Activated T-cell treated with anti-CD3 and anti-CD28 coated beads, Interleukin-2, amount 50 U/mL, for 4 hours (primary cell): ENCODE measurements at places on chromosomes 3 and 15.

- DNase-seq = no peak
Measured at GRCh38 chr15:57943171-57943570, 122.3 kb downstream of the ALDH1A2 start.

- DNase-seq = peak; percentile 36
Measured at GRCh38 chr3:189355481-189356201, 183.9 kb downstream of the TPRG1 start.

GRCh38 chr3:167198949-167199600 lies 181.0 kb downstream of the ZBBX start:
- DNase-seq = no peak

GRCh38 chr3:52218454-52218853 lies 7.0 kb downstream of the TLR9 start:
- DNase-seq = no peak

- no peak for DNase-seq
Measured at GRCh38 chr3:194621947-194622346, 11.3 kb downstream of the TMEM44 start.

DNA sequence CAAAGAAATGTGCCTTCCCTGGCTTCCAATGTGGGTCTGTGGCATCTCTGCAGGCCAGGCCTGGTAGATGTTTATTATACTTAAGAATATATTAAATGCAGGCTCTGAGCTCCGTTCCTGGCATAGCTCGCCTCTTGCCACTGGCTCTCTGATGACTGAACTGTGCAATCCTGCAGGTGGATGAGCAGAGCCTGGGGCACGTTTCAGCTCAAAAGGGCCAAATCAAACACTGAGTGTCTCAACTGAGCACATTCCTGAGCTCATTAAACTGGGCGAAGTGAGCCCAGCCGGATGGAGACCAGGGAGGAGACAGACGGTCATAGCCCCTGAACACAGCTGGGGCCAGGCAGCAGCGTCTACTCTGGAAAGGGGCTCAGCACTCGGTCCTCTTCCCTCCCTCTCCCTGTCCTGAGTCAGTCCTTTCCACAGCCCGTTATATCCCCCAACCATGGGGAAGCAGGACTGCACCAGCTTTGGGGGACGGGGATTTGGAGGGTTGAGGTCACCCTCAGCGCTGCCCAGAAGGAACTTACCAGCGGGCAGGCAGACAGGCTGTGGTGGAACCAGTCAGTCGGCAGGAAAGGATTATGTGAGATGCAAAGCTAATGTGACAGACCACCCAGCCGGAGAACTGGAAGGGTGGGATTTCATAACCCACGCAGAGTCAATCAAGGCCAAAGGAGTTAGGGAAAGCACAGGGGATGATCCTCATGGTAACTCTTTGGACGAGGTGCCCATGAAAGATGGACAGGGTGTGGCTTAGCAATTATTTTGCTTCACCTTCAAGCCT lies 77.4 kb upstream of the ANKRD34C start:
- no peak for DNase-seq

DNA sequence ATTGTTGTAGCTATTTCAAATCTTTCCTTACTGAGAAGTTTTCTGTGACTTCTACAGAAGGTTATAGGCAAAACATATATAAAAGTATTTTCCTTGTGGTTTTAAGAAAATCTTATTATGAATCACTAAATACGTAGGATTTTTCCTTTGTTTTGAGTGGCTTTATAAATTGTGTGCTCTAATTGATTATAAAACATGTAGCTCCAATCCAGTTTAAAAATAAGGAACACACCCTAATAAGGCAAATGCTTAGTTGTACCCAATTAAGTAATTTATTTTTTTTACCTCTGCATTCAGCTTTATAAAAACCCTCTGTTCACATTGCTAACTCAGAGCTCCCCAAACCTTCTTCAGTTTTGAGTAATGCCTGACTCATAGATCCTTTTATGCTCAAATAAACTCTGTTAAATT lies 408.0 kb downstream of the NAALADL2 start:
- no peak for DNase-seq

GRCh38 chr3:108822123-108822897 lies at the start of gene TRAT1:
TRAT1 (plus strand) TSS chr3:108822786; CDS start chr3:108822928, 142 bp downstream.
- DNase-seq = no peak

- DNase-seq = no peak
Measured at GRCh38 chr3:31285833-31286486, 246.8 kb upstream of the STT3B start.

DNA sequence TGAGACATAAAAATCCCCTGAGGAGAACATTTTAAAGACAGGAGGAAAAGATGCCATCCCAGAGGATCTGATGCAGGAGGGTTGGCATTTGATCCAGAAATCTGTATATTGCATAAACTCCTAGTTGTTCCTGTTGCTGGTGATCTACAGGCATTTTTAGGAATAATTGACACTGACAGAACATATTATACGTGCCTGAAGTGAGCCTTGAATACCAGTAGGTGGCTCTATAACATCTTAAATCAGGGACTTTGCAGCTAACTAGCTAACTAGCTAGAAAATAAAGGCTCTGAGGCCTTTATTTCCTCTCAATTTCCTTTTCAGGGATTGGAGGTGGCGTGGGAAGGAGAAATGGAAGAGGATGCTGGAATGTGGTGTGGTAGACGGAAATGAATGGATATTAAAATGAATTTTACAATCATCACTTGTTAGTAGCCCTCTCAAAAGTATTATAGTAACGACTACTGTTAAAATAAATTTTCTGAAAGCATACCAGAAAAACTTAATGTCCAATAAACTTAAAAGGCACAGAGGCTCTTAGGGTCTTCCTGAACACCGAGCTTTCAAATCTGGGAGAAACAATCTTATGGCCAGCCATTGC lies 73.8 kb upstream of the ZBED2 start:
- no peak for DNase-seq

- DNase-seq = no peak
Measured at GRCh38 chr3:105747696-105748095, 121.1 kb downstream of the CBLB start.

DNA sequence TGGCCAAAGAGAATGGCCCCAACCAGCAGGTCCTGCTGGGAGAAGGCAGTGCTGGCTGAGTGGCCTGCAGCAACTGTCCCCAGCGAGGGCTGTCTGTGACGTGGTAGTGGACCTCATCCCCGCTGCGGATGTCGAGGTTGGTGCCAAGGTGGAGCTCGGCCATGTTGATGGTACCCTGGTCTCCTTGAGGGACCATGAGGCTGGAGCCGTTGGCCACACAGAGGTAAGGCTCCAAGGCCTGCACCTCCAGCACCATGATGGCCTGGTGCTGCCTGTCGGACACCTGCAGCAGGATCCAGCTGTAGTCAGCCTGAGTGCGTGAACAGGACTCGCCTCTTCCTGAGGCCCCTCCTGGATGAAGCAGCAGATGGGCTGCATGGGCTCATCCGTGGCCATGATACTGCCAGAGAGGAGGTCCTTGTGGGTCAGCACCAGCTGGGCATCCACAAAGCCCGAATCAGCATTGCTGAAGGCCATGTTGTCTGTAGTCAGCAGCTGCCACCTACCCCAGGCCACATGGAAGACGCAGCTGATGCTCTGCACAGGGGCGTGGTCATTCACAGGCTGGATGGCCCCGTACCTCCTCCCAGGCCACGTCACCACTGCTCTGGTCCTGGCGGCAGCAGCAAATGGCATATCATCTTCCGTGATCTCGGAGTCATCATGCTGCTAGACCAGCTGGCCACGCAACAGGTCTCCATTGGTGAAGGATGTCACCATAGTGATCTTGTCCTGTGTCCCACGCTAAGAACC lies 167.5 kb downstream of the GOLGA6L4 start:
- DNase-seq = no peak

DNA sequence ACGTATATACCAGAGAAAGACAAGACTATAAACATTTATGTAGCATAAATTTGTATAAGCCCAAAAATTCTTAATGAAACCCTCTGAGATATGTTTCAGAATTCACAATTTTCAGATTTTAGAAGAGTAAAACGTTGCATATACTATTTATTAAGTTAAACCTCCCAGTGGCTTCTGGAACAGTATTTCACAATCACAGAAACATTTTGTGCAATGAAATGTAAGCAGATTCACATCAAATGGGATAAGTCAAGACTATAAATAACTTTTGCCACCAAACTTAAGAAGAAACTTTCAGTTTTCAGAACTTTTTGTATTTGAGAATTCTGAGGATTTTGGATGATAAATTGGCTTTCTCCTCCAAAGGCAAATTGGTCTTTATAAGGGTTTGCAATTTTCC lies 9.2 kb downstream of the SLTM start:
- DNase-seq = no peak

DNA sequence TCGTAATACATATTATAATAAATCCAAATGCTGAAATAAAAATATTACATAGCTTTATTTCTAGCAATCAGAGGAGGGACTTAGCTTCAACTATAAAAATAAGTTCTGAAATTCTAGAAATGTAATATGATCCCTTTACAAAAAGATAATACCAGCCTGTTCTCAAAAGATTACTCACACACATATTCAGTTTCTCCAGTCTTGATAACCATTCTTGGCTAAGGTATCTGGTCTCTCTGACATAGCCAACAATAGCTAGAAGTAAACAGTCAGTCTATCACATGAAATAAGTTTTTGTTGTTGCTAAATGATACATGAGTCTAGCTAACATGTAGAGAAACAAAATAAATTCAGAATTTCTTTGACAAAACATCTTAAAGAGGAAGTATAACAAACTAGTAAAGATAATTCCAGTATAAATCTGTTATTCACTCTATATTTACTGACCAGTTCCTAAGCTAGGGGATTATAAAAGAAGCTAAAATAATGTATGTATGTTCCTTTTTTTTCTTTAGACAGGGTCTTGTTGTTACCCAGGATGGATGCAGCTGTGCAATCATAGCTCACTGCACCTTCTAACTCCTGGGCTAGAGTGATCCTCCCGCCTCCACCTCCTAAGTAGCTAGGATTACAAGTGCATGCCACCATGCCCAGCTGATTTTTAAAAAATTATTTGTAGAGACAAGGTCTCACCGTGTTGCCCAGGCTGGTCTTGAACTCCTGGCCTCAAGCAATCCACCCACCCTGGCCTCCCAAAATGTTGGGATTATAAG lies 170.6 kb downstream of the TBL1XR1 start:
- DNase-seq = no peak

DNA sequence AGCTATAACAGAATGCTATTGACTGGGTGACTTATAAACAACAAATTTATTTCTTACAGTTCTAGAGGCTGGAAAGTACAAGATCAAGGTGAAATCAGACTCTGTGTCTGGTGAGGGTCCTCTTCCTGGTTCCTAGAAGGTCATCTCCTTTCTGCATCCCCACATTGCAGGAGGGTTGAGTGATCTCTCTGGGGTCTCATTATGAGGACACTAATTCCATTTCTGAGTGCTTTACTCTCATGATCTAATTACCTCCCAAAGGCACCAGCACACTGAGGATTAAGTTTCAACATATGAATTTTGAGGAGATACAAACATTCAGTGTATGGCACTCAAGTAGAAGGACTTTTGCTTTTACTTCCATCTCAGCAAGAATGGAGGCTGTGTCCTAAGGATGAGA lies 534.1 kb upstream of the KCNMB2 start:
- DNase-seq = no peak

DNA sequence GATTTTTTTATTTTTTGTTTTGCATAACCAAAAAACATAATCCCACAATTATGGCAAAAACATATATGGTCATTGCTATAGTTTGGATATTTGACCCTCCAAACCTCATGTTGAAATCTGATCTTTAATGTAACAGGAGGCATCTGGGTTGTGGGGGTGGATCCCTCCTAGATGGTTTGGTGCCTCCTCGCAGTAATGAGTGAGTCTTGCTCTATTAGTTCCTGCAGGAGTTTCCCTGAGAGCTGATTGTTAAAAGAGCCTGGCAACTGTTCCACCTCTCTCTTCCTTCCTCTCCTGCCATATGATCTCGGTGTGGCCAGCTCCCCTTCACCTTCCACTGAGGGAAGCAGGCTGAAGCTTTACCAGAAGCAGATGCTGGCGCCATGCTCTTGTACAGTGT lies 33.2 kb upstream of the TRIM59 start:
- no peak for DNase-seq

GRCh38 chr3:9352917-9353752 lies 9.7 kb upstream of the THUMPD3 start:
- DNase-seq = peak; percentile 58

- no peak for DNase-seq
Measured at GRCh38 chr3:113825090-113825489, 13.5 kb upstream of the GRAMD1C start.

- no peak for DNase-seq
Measured at GRCh38 chr3:114033721-114034120, 22.6 kb downstream of the CCDC191 start.

DNA sequence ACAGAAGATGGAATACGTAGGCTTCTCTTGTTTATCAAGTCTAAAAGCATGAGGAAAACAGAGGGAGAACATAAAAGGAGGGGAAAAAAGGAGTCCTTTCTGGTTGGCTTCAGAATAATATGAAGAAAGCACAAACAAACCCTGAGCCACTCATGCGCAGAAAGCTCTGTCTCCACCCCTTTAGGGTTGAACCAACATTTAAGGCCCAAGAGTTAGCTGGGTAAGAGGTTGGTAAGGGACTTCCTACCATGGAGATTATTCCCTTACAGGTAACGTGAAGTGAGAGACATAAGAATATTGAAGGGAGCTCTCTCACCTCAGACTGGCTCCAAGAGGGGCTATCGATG lies 145.3 kb downstream of the RORA start:
- no peak for DNase-seq
